ENCODE measurements at places on chromosomes 6 and 20. TPM values are rescaled to one million over a fixed set of nuclear protein-coding genes. Genes with fewer than 3 reads are reported as not detected.

The HCRTR2 gene
- 0.18 TPM for total RNA-seq

The MATN4 gene
- total RNA-seq, result not detected

The FOXQ1 gene
- 0.53 TPM for total RNA-seq

The CDH4 gene
- total RNA-seq, result 1.6 TPM

The AVP gene
- not detected for total RNA-seq

The CFB gene
- total RNA-seq, result 1.8 TPM

The NKAIN2 gene
- total RNA-seq, result 0.13 TPM

The RRAGD gene
- 5.6 TPM for total RNA-seq

The NKAPL gene
- not detected for total RNA-seq

The FOXA2 gene
- not detected for total RNA-seq

The TMEM151B gene
- 0.45 TPM for total RNA-seq

The NOTCH4 gene
- total RNA-seq, result 2.5 TPM

The RIPOR3 gene
- total RNA-seq, result 19.2 TPM
